ENCODE measurements at places on chromosomes 2 and 18.
A peak's percentile ranks its signal among the peaks of the same experiment; 100 is the strongest.

DNA sequence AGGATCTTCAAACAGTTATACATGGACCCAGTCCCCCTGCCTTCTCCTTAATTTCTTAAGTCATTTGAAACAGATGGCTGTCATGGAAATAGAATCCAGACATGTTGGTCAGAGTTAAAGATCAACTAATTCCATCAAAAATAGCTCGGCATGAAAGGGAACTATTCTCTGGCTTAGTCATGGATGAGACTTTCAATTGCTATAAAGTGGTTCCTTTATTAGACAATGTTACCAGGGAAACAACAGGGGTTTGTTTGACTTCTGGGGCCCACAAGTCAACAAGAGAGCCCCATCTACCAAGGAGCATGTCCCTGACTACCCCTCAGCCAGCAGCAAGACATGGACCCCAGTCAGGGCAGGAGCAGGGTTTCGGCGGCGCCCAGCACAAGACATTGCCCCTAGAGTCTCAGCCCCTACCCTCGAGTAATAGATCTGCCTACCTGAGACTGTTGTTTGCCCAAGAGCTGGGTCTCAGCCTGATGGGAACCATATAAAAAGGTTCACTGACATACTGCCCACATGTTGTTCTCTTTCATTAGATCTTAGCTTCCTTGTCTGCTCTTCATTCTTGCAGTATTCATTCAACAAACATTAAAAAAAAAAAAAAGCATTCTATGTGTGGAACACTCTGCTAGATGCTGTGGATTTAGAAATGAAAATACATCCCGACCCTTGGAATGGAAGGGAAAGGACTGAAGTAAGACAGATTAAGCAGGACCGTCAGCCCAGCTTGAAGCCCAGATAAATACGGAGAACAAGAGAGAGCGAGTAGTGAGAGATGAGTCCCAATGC lies 4.6 kb downstream of the TTR start:
- no peak for DNase-seq

DNA sequence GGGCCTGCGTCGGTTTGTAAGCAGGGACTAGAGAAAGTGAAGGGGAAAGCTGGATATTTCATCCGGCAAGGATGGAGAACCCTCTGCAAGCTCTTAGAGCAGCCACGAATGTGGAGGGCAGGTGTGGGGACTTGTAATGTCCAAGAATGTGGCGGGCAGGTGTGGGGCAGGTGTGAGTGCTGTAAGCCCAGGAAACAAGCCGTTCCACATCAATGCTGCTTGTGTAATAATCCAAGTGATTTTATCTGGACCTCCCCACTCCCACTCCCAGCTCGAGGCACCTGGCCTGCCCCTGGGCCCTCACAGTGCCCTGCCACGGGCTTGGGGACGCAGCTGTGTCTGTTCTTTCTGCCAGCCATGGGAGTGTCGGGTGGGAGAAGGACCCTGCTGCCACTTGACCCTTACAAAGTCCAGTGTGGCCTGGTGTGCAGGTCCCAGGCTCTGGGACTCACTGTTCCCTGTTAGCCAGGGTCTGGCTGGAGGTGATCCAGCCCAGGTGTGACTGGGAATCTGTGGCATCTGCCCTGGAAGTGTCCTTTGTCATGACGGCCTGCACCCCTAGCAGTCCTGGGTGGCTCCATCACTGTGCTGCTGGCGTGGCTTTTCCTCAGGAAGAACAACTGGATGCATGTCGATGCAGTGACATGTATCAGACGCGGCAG lies 42.8 kb downstream of the SOX11 start:
- DNase-seq = no peak

DNA sequence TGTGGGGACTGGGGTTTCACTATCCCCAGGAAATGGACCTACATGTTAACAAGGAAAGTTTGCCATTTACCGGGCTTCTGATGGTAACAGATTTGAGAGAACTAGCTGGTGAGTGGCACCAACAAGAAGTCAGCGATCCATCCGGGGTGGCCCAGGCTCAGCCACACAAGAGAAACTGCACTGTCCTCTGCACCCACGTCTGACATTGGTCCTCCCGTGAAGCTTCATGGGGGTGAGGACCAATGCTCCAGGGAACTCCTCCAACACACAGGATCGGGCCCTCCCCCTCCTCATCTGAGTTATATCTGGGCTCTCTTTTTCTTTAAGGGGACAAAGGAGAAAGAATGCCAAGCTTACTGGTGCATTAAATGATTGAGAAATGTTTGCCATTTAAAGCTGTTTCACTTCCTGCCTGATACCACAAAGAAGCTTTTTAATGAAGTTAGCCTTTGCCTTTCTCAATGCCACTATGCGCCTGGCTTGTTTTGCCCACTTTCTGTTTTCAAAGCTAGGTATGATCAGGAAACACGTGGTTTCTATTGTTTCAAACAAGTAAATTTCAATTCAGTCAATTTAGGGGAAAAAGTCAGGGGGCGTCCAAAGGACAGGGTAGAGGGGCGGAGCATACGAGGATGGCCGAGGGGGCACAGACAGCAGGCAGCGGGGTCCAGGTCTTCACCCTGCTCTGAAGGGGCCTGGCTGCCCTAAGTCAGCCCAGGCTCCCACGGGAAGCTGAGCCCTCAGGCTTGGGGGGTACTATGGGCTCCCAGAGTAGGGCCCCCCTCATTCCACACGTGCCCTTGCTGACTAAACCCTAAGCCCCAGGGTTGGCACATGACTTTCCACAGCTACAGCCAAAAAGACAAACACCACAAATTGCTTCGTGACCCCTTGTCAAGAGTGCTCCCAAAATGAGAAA lies 204.0 kb upstream of the ID2 start:
- DNase-seq = peak; percentile 87

GRCh38 chr2:2838548-2838845 lies 507.4 kb upstream of the MYT1L start:
- no peak for DNase-seq

DNA sequence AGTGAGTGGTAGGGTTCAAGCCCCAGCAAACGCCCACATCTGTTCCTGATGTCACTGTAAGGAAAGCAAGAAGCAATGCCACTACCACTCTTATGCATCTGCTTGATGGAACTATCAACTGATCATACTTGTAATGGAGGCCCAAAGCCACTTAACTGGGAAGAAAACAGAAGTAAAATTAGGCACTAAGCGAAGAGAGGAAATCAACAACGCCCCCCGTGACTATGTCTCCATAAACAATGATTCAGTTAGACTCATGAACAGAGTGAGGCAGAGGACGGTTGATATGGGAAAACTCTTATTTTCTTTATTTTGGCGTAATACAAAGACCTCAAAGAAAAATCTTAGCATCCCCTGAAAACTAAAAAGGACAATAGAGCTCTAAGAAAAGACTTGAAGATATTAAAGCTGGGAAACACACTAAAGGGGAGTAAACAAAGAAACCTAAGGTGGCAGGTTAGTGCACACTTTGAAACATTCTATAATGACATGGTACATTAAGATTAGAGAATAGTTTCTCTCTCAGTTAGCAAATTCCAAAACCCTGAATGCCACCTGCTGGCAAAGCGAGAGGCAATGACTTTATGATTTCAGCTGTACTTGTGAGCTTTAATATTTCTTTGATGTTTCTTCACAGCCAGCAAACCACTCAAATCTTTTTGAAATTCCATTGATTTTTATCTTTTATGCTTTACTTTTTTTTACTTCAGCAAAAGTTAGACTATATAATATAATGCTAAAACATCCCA lies 86.5 kb downstream of the LRP2 start:
- DNase-seq = peak; percentile 23

DNA sequence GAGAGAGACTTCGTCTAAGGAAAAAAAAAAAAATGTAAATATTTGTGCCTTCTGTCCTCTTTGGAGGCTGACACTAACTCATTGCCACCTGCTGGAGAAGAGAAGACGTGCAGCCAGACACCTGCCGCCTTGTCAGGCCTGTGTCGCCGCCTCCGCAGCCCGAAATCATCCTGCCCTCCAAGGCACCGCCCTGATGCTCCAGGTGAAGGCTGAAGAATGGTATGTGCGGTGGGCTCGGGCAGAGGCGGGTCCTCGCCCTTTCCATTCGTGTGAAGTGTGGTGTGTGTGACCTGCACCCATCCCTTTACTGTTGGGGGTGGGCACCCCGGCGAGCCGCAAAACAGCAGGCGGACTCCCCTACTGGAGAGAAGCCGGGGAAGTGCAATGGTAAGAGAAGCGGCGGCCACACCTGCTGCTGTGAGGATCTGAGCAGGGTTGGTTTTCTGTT lies 60.4 kb downstream of the FAM161A start:
- peak; percentile 63 for DNase-seq

DNA sequence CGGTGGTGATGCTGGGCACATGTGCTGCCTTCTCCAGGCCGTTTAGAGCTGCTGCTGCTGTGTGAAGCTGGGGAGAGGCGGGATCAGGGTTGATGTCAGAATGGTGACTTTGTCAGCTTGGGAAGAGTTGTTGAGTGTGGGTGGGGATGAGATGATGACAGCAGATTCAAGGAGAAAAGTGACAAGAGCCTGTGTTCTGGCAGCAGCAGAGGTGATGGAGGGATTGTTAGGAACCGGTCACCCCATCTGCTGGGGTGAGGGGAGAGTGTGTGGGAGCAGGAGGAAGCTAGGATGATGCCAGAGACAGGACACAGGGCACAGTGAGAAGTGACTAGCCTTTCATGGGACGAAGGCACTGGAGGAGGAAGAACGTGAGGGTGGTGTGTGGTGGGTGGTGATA lies 345.5 kb downstream of the RNF144A start:
- no peak for DNase-seq

GRCh38 chr2:191950132-191950874 lies 103.4 kb upstream of the CAVIN2 start:
- DNase-seq = peak; percentile 25

- DNase-seq = peak; percentile 45
Observed at GRCh38 chr18:54824761-54825160, 3.5 kb upstream of the RAB27B start.

DNA sequence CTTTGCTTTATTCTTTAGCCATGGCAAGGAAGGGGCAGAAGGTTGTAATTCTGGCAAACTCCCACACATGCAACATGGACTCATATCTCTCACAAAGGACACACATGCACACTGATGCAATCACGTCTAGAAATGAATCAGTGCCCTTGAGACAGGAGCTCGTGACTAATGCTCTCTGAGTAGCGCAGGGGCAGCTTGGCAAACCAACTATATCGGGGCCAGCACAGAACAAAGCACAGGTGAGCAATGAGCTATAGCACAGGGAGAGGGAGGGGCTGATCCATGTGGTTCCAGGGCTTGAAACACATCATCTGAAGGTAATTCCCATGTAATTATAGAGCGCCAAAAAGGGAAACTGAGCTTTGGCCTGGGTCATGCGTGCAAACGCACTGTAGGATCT lies 165.2 kb upstream of the KLF7 start:
- DNase-seq = peak; percentile 65

- DNase-seq = no peak
Observed at GRCh38 chr2:110657724-110658305, 20.0 kb downstream of the BUB1 start.

GRCh38 chr2:69693059-69693774 lies 48.7 kb upstream of the ANXA4 start:
- peak; percentile 99 for DNase-seq

DNA sequence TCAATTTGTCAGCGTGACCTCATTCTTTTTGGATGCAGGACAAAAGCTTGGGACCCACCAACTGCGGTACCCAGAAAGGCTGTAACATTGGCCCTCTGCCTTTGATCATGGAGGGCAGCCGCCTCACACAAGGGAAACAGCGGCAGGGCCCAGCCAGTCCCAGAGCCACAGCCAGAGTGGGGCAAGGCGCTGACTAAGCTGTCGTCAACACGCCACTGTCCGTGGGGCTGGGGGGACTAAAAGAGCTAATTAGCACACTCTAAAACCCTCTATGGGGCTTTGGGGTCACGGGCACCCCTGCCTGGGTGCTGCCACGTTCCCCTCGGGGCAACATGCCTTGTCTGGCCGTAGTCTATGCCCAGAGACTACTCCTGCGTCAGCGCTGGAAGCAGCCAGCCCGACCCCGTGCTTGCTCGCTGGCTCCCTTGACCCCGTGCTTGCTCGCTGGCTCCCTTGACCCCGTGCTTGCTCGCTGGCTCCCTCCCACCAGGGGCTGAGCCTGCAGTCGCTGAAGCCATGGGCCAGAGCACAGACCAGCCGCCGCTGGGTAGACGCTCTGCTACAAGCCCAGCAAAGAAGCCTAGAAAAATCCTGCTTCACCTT lies 598.4 kb downstream of the MBD2 start:
- no peak for DNase-seq

DNA sequence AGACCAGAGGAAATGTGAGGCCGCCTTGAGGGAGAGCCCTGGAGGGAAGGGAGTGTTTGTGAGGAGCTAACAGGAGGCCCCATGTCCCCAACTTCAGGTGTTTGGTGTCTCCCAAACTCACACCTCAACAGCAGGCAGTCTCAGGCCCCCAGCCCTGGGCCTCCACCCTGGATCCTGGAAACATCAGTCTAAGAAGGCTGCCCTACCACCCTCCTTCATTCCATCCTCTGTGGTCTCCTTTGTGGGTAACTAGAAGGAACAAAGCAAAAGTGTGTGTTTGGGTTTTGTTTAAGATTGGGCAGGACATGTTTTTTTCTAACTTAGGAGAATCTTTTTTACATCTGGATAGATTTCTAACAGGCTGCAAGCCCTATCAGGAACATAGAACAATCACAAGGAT lies 404.3 kb downstream of the BCL11A start:
- no peak for DNase-seq

DNA sequence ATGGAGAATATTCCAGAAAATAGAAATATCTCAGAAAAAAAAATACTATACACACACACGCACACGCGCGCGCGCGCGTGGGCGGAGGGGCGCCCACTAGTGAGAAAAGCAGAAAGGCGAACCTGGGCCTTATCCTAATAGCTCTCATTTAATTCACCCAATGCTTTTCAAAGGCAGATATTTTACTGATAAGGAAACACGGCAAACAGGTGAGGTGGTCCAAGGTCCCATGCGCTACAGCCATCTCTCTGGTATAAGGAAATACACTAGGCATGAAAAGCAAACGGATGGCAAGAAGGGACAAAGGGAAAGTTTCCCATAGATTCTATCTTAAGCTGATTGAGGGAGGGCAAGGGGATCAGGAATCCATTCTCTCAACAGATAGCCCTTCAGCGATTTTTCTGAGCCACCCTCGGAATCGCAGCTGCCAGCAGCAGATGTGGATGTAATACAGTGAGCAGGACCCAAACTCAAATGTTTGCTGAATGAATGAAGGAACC lies 136.7 kb downstream of the TMEM247 start:
- peak; percentile 47 for DNase-seq

- peak; percentile 5 for DNase-seq
Observed at GRCh38 chr18:22465859-22466457, 48.2 kb upstream of the CTAGE1 start.

DNA sequence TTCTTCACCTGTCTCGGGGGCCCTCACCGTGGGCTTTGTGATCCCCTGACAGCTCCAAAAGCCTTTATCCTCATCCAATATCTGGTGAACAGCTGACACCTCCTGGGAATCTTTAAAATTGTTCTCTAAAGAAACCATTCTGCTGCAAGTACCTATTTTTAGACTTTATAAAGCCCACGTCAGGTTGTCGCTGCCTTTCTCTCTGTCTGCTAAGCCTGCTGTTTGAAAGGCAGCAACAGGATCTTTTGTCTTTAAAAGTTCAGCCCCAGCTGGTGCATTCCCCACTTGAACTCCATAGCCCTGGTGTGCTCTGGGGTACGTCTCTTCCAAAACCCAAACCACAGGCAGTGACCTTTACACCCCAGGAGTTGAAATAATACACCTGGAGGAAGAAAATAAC lies 145.0 kb downstream of the NEDD4L start:
- DNase-seq = no peak

Measured in NB4 (cell line).